ENCODE measurements at places on chromosomes 12 and 14.

- DNase-seq: no peak
Measured at GRCh38 chr12:19856389-19856788, 417.1 kb downstream of the AEBP2 start.

- no peak for DNase-seq
Measured at GRCh38 chr12:118315821-118316220, 56.9 kb downstream of the TAOK3 start.

DNA sequence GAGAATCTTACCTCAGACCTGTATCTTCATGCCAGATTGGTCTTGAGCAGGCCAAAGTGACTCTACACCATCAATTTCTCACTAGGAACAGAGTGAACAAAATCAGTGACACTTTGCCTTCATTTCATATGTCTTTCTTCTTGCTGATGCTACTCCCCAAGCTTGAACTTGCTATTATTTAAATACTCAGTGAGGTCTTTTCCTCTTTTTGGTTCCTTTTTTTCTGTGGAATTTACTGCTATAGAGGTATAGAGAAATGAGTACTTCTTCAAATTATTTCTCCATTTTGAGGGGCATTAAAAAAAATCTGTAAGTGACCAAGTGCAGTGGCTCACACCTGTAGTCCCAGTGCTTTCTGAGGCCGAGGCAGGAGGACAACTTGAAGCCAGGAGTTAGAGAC lies at the start of gene GPR33:
TSS of gene GPR33 (minus strand) at position 154 of the 400 bp plus-strand sequence. CDS start 4,074 bp downstream, outside the sequence.
- DNase-seq: no peak

- DNase-seq: no peak
Measured at GRCh38 chr12:118344829-118345228, 27.9 kb downstream of the TAOK3 start.

GRCh38 chr12:28826766-28827165 lies 322.3 kb upstream of the FAR2 start:
- DNase-seq: no peak

- no peak for DNase-seq
Measured at GRCh38 chr12:22101749-22102243, 55.8 kb downstream of the CMAS start.

GRCh38 chr14:53509276-53510244 lies 356.4 kb upstream of the DDHD1 start:
- no peak for DNase-seq

DNA sequence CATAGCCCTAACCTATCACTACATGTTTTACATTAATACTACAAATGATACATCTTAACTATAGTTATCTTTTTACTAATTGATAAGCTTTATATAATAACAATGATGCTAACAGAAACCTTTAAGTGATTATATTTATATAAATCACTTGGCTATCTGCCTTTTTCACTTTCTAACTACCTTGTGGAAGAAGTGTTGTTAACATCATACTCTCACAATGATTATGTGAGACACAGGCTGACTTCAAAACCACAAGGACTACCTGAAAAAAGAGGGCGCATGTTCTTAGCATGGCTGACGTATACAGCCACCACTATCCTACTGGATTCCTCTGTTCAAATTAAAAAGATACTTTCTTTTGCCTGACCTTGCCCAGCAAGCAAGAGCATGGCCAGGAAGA lies 135.3 kb upstream of the SOX5 start:
- no peak for DNase-seq
